Activated T-helper 2 cell treated with anti-CD3 and anti-CD28 coated beads, Interferon-gamma antibody, Interleukin-2, Interleukin-4, amounts not matched to agents 10 μg/mL and 5 μg/mL and 100 μg/mL, durations not matched to agents 14 hours and 24 hours and 36 hours (primary cell): ENCODE measurements at places on chromosomes 12 and 14.

DNA sequence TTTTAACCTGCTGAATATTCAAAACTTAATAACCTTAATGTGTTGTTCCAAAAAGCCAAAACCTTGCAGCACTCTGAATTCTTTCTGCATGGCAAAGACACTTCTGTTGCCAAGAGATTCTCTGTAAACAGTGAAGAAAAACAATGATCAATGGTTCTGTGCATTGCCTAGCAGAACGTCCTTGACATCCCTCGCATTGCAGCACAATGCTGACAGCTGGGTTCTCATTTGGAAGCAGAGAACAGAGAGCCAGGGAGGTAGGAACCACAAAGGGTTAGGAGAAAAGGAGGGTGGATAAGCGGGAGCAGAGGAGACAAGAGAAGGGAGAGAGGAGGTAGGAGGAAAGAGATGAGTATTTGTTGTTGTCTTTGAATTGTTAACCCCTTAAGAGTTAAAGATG, 501.1 kb downstream of the NAV3 start:
- DNase-seq: no peak

- DNase-seq: no peak
Measured at GRCh38 chr12:58283553-58283952, 342.2 kb downstream of the ATP23 start.

DNA sequence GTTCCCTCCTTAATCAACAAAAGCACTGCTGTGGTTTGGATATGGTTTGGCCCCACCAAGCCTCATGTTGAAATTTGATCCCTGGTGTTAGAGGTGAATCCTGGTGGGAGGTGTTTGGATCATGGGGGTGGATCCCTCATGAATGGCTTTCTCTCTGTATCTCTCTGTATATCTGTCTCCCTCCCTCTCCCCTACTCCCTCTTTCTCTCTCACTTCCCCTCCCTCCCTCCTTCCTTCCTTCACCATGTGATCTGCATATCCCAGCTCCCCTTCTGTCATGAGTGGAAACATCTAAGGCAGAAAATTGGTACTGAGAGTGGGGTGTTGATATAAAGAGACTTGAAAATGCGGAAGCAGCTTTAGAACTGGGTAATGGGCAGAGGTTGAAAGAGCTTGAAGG, 5.2 kb downstream of the GSKIP start:
- DNase-seq: no peak

DNA sequence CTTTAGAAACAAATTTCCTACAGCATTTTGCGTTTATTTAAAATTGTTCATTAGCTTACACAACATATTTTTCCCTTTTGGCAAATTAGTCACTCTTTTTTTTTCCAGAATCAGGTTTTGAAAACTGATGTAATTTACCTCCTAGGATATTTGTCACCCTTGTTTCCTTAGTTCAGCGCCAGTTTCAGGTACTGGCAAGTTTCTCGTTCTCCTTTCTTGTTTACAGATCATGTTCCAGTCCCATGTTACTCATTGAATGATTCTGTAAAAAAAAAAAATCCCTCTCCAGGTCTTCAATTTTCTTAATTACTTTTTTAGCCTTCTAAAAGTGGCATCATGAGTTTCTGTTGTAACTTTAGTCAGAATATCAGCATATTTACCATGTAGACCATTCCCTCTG, 2.7 kb downstream of the PPP4R4 start:
- DNase-seq: no peak

DNA sequence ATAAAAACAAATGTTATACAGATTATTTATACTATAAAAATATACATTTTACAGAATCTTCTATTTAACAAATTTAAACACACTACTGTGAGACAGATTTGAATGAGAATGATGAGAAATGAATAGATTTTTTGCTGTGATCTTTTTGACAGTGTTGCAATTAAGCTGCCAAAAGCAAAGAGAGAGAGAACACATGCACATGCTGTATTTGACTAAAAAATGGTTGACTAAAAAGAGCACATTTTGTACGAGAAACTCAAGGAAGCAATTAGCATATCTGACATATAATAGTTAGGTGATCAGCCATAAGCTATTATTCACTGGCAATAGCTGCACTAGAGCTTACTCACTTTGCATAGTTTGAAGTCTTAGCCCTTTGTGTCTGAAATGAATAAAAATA, 115.8 kb downstream of the SYT10 start:
- DNase-seq: no peak

DNA sequence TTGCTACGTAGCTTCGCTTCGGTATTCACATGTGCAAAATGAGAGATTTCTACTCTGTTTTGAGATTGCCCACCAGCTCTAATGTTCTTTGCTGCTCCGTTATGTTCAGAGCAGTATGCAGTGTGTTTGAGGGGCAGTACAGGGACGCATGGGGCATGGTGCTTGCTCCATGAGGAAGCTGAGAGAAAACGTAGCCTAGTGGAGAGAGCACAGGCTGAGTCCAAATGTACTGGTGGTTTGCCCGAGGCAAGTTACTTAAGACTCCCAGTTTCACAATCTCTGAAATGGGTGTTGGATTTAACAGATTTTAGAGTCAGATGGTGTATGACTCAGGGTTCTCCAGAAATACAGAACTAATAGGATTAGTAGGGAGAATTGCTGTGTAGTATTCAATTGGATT, 310.5 kb downstream of the ETNK1 start:
- DNase-seq: no peak

DNA sequence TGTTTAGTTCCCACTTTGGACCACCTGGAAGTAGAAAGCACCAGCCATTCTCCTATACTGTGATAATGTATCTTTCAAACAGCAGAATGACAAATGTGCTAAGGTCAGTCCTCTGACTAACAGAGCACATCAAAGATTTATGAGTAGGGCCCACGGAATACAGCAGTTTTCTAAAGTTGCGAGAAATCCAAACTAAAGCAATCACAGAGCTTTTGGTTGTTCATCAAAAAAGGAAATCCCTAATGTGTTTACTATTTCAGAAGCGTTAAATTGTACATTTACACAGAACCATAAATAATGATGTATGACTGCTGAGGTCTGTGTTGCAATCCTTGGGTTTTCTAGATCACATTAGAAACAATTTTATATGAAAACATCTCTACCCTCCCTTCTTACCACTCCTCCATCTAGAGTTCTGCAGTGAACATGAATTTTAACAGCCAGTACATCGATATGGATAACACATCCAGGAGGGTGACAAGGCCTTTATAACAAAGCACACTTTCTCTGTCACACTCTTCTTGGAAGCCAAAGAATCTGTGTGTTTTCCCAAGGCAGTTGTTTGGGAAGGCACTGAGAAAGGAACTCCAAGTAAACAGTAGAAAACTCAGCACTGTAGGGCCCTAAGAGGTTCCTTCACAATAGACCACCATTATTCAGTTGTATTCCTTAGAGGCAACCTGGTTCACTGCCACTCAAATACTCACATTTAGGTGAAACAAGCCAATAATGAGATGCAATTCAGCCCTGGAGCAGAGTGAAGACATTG, 7.3 kb downstream of the KITLG start:
- no peak for DNase-seq

DNA sequence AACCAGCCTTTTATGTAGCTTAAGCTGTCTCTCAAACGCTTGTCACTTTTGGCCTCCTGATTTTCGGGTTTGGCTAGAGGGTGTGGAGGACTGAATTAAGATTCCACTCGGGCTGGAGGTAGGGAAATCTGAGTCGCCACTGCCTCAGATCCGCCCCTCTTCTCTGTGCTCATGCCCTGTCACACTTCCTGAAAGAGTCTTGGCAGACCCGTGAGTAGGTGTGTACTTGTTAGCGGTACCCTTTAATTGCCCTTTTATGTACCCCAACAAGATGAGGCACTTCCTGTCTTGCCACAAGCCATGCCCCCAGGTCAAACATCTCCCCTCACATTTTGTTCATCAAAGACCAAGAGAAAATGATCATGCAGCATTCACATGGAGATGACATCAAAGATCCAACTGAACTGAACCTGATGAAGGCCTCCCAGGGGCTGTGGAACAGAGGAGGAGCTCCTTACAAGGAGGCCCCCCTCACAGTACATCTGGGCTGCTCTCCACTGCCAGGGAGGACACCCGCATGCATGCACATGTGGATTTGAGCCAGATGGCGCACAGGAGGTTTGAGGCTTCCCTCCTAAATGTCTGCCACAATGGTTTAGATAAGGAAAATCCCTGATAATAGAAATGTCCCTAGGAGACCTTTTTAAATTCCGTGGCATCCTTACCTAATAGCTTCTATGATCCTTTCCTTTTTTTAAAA, 86.5 kb upstream of the CDKN3 start:
- no peak for DNase-seq

DNA sequence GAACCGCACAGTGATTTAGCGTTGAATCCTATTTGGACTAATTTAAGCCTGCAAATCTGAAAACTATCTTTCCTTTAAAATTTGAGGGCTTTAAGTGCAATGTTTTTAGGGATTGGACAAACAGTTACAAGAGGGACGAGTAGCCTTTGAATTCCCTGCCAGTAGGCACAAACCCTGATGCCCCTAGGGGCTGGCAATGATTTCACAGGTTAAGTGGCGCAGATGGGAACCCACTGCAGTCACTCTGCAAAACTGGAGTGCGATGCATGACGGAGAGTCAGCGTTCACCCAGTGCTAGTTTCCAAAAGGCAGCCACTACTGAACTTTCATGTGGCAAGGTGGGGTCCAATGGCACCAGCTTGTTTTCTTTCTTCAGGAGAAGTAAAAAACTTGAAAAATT, 99.4 kb upstream of the FRMD6 start:
- DNase-seq: no peak

- DNase-seq: no peak
Measured at GRCh38 chr14:79605849-79606248, 605.5 kb downstream of the DIO2 start.

DNA sequence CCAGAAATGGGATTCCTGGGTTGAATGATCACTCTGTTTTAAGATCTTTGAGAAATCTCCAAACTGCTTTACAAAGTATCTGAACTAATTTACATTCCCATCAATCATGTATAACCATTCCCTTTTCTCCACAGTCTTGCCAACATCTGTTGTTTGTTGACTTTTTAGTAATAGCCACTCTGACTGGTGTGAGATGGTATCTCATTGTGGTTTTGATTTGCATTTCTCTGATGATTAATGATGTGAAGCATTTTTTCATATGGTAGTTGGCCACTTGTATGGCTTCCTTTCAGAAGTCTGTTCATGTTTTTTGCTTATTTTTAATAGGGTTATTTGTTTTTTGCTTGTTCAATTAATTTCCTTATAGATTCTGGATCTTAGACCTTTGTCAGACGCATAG, 211.8 kb upstream of the AVPR1A start:
- DNase-seq: no peak

GRCh38 chr14:71533390-71533789, 398.8 kb upstream of the RGS6 start:
- DNase-seq: no peak

GRCh38 chr12:45289245-45290215, 73.6 kb downstream of the ANO6 start:
- DNase-seq: no peak

- no peak for DNase-seq
Measured at GRCh38 chr12:114762490-114763110, 78.6 kb upstream of the TBX3 start.
